Breast epithelium (tissue), 4 donors: ENCODE measurements at places on chromosomes 12 and 14. TPM values are rescaled to one million over a fixed set of nuclear protein-coding genes. Genes with fewer than 3 reads are reported as not detected.

DNA sequence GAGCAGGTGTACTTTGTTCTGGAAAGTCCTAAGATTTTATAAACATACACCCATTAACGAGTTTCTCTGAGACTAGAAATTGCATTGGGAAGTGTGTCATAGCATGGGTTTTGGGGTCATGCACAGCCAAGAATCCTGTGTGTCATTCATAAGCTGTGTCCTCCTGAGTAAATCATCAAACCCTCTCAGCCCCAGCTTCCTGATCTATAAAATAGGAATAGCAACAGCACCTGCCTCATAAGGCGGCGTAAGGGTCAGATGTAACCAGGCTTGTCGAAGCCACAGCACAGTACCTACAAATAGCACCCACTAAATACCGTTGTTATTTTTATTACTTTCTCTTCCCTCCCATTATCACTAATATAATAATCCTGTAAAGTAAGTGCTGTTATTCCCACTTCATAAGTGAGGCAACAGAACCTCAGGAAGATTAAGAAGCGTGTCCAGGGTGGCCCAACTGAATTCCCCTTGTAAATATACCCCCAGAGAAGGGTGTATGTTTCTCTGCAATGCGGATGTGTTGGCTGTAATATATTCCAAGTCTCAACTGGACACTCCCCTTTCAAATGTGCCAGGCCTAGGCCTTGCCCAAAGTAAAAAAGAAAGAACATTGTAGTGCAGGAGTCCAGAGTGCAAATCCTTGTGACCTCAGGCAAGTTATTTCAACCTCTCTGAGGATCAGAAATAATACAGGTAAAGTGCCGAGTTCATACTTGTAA, 188.3 kb upstream of the BCL2L14 start:
- peak overlapping the region; percentile 86 for H3K27ac ChIP-seq
- H3K4me3 ChIP-seq: no peak overlapping the region
- peaks cover 20% of the 10 kb centered on the region for H3K4me1 ChIP-seq
- DNase-seq: no peak
- H3K36me3 ChIP-seq: no peaks in the 10 kb centered on the region

DNA sequence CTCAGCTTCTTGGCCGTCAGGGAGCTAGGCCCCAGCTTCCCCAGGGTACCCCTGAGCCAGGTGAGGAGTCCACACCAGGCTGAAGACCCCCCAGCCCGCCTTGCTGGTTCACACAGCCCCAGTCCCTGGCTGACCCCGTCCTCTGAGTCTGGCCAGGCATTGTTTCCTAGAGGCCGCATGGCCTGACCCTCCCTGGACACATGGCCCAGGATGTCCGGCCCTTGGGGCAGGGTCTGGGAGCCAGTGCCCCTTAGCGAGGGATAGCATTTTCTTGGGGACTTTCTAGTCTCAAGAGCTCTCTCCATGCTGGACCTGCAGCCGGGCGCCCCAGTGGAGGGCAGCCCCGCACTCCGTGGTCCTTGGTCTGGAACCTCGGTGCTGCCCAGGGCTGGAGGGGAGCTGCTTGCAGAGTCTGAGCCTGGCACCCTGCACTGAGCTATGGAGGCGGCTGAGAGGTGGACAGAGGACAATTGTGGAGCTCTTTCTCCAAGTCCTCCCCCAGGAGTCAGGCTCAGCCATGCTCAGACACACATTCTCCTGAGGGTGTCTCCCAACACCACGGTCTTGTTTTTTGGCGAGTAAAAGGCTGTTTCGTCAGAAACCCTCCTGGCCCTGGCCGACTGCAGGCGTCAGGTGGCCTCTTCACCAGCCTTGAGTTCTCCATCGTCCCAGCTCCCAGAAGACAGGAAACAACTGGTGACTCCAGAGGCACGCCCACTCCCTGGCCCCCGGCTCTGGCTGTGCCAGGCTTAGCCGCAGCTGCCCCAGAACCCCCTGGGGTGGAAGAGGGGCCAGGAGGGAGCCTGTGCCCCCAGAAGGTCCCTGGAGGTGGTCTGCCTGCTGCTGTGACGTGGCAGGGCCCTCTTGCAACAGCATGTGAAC, 17.6 kb upstream of the CRIP2 start:
- no peak overlapping the region for H3K4me3 ChIP-seq
- H3K27ac ChIP-seq: no peak overlapping the region
- no peaks in the 10 kb centered on the region for H3K36me3 ChIP-seq
- no peaks in the 10 kb centered on the region for H3K27me3 ChIP-seq

DNA sequence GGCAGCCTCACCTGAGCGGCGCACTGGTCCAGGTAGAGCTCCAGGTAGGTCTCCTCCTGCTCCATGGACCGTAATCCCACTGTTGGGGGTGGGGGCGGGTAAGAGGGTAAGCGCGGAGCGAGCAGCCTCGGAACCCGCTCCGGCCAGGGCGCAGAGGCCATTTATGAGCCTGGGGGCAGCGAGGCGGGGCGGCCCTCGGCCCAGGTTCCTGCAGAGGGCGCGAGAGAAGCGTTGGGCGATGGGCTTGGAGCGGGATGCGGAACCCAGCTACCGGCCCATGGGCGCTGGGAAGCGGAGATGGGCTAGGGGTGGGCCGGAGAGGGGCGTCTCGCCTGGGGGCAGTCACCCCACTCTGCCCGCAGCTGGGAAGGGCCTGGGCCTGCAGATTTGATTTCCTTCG, at the start of gene TBPL2:
TBPL2 (minus strand) TSS at position 232 of the 400 bp plus-strand sequence; CDS start at position 65, 167 bp downstream.
- no peaks in the 10 kb centered on the region for H3K27me3 ChIP-seq
- H3K4me3 ChIP-seq: no peak within 1 kb of the TSS
- H3K4me1 ChIP-seq: no peaks in the 10 kb centered on the region
- no peak within 1 kb of the TSS for H3K27ac ChIP-seq
- no peaks in the 10 kb centered on the region for H3K36me3 ChIP-seq
- DNase-seq: no peak

DNA sequence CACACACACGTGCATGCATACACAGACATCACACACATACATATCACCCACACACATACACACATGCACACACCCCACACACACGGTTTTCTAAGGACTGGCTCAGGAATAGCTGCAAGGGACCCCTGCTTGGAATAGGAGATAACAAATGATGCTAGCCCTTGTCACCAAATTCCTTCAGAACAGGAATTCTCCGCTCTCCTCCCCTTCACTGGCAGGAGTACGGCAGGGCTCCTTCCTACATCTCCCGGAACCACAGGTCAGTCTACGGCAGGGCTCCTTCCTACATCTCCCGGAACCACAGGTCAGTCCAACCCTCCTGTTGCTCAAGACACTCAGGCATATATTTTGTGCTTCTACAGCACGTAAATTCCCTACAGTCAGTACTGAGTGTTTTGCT, 23.9 kb downstream of the PHLDA1 start:
- no peaks in the 10 kb centered on the region for H3K27me3 ChIP-seq
- no peaks in the 10 kb centered on the region for H3K4me1 ChIP-seq
- H3K4me3 ChIP-seq: no peak overlapping the region

GRCh38 chr14:96091941-96092411, 52.8 kb downstream of the C14orf132 start:
- no peaks in the 10 kb centered on the region for H3K4me1 ChIP-seq
- no peaks in the 10 kb centered on the region for H3K36me3 ChIP-seq
- no peak overlapping the region for H3K27ac ChIP-seq

- H3K27ac ChIP-seq: no peak overlapping the region
- DNase-seq: no peak
- no peaks in the 10 kb centered on the region for H3K4me1 ChIP-seq
- H3K4me3 ChIP-seq: no peak overlapping the region
- no peaks in the 10 kb centered on the region for H3K27me3 ChIP-seq
Observed at GRCh38 chr14:66939409-66939808, 249.8 kb upstream of the GARIN2 start.

DNA sequence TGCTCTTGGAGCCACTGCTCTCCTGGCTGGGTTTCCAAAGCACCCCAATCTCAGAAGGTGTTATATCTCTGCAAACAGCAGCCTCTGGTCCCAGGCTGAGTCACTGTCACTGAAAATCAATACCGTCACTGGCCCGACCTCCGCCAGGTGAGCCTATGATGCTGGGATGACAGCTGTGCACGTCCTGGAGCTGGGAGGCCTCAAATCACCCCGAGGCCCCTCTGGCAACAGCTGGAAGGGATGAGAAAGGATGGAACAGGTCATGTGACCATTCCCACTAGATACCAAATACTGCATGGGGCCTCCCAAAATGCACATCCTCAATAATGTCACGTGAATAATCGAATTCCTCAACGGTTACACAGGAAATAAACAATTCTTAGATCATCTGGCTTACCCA, 190.8 kb downstream of the TTC7B start:
- no peak overlapping the region for H3K27ac ChIP-seq
- no peak overlapping the region for H3K4me3 ChIP-seq
- DNase-seq: no peak
- no peaks in the 10 kb centered on the region for H3K36me3 ChIP-seq
- no peaks in the 10 kb centered on the region for H3K27me3 ChIP-seq

DNA sequence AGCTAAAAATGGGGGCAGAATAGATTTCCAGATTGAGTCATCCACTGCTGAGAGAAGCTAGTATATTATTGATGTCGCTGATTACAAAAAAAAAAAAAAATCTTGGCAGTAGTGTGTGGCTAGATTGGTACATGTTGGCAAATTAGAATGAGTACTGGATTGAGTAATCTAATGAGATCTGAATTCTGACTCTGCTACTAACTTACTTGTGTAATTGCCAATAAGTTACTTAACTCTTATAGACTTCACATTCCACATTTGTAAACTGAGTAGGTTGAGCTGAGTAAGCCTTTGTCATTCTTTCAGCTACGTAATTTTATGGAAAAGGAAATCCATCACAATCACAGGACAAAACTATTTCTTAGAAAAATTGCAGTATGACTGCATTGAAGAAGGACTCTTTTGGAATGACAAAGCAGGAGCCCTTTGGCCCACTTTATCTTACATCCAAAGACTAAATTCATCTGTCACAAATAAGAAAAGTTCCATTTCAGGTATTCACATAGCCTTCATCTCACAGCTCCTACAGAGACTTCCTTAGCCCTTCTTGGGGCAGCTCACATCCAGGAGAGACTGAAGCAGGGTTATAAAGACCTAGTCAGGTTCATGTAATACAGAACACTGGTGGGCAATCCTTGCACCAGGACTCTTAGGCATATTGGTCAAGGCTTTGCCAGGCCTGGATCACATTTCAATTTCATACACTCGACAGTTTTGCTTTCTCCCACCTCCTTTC, 197.3 kb upstream of the CPNE8 start:
- no peak overlapping the region for H3K27ac ChIP-seq
- H3K27me3 ChIP-seq: no peaks in the 10 kb centered on the region
- H3K4me3 ChIP-seq: no peak overlapping the region
- H3K36me3 ChIP-seq: no peaks in the 10 kb centered on the region
- DNase-seq: no peak
- no peaks in the 10 kb centered on the region for H3K4me1 ChIP-seq

DNA sequence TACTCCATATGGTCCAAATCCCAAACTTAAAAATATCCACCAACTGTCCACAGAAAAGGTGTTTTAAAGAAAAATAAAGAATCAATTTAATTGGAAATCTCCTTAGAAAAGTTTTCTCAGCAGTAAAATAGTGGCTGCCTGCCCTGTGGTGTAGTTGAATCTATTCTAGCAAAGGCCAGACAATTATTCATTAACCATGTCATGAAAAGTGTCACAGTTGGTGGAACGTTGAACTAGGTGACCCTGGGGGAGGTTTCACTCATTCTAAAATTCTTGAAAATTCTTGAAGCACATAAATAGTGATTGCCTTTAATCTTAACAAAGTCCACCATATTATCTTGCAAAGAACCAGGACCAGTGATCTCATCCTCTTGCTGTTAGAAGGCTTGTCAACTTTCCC, 78.4 kb upstream of the GZMB start:
- no peaks in the 10 kb centered on the region for H3K27me3 ChIP-seq
- no peak overlapping the region for H3K4me3 ChIP-seq
- H3K27ac ChIP-seq: no peak overlapping the region
- DNase-seq: no peak
- no peaks in the 10 kb centered on the region for H3K36me3 ChIP-seq

CLEC12A gene
- 1.9 TPM for total RNA-seq
